Osteocyte (in vitro differentiated cells): ENCODE measurements at places on chromosomes 5 and 9. TPM values are rescaled to one million over a fixed set of nuclear protein-coding genes. Genes with fewer than 3 reads are reported as not detected.

- peaks cover 10% of the 10 kb centered on the region for H3K4me1 ChIP-seq
- no peak overlapping the region for H3K27ac ChIP-seq
- peak overlapping the region; percentile 81 for H3K4me3 ChIP-seq
- no peak for DNase-seq
- no peaks in the 10 kb centered on the region for H3K36me3 ChIP-seq
- peaks cover 52% of the 10 kb centered on the region for H3K27me3 ChIP-seq
Observed at GRCh38 chr5:69493396-69494133, 975 bp downstream of the OCLN start.

DNA sequence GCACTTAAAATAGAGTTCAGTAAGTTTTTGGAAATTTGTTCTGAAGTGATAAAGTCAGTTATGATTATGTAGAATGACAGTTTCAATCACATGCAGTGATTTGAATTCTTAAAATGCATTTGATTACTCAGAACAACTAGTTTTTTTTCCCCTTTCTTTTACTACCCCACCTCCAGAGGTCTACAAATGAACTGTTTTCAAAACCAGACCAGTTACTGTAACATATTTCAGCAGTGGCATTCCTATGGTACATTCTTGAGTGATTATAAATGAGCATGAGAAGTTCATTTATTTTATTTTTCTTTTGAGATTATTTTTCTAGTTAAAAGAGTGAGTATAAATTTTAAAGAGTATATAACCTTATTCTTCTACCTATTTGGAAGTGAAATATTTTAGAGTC lies 71.6 kb downstream of the NNT start:
- peaks cover 20% of the 10 kb centered on the region for H3K36me3 ChIP-seq
- H3K4me3 ChIP-seq = no peak overlapping the region
- no peak for DNase-seq
- H3K27me3 ChIP-seq = no peaks in the 10 kb centered on the region

Gene CDC20B
- total RNA-seq = not detected in 2 replicates

Gene TNFAIP8
- 13.3 and 14.0 TPM in 2 replicates for total RNA-seq

Gene TMEM232
- total RNA-seq = 2.7 and 3.5 TPM in 2 replicates

Gene DPM2
- 29.2 and 31.6 TPM in 2 replicates for total RNA-seq

Gene C5orf34
- total RNA-seq = 1.5 and 1.7 TPM in 2 replicates

GRCh38 chr5:126801992-126802294 lies 25.0 kb downstream of the LMNB1 start:
- no peaks in the 10 kb centered on the region for H3K27me3 ChIP-seq
- no peak overlapping the region for H3K4me3 ChIP-seq
- peaks cover 27% of the 10 kb centered on the region for H3K4me1 ChIP-seq
- no peak for DNase-seq

Gene SLC6A19
- not detected in 2 replicates for total RNA-seq

- no peaks in the 10 kb centered on the region for H3K36me3 ChIP-seq
- H3K4me3 ChIP-seq = no peak overlapping the region
- no peak for DNase-seq
- peaks cover 2% of the 10 kb centered on the region for H3K27me3 ChIP-seq
- H3K27ac ChIP-seq = no peak overlapping the region
Observed at GRCh38 chr5:74105126-74105780, 479.3 kb downstream of the ARHGEF28 start.

GRCh38 chr5:173604141-173604540 lies 12.3 kb downstream of the BOD1 start:
- no peak overlapping the region for H3K27ac ChIP-seq
- no peak overlapping the region for H3K4me3 ChIP-seq
- H3K4me1 ChIP-seq = no peaks in the 10 kb centered on the region
- peaks cover 55% of the 10 kb centered on the region for H3K36me3 ChIP-seq
- H3K27me3 ChIP-seq = no peaks in the 10 kb centered on the region
